ENCODE measurements at places on chromosomes 1 and 21.

- DNase-seq = no peak
These were observed 85.9 kb downstream of the MRPL37 start for GRCh38 chr1:54285815-54286345.

GRCh38 chr1:168861421-168862004 is 132.5 kb upstream of the DPT start:
- no peak for DNase-seq

GRCh38 chr1:180167721-180168467 is 13.2 kb downstream of the QSOX1 start:
- no peak for DNase-seq

GRCh38 chr21:45091550-45092322 is 17.4 kb downstream of the ADARB1 start:
- DNase-seq = no peak

GRCh38 chr1:18100491-18101063 is 7.0 kb upstream of the IGSF21 start:
- peak; percentile 70 for DNase-seq

DNA sequence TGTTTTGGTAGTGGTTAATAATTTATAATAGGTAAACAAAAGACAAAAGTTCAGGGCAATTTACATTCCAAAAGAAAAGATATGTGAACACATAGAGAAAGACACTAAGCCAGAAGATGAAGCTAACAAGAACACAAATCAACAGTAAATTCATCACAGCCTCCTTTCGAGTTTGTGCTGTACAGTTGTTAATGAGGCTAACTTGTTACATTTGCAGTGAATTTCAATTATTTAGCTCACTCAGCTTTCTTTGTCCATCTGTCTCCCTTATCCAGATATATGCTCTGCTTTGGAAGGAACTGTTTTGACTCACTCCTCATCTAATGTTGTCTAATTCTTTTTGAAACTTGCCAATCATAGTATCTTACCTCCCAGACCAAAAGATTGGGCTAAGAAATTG is 423.3 kb upstream of the OLFM3 start:
- DNase-seq = no peak

GRCh38 chr1:226912587-226913176 is 27.4 kb upstream of the COQ8A start:
- DNase-seq = no peak

DNA sequence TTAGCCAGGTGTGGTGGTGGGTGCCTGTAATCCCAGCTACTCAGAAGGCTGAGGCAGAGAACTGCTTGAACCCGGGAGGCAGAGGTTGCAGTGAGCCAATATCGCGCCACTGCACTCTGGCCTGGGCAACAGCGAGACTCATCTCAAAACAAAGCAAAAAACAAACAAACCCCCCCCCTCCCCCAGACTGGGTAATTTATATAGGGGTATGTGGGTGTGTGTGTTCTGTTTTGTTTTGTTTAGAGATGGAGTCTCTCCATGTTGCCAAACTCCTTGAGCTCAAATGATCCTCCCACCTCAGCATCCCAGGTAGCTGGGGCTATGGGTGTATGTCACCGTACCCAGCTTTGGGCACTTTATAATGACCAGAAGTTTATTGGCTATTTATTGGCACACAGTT is 73.6 kb downstream of the SLC27A3 start:
- no peak for DNase-seq

DNA sequence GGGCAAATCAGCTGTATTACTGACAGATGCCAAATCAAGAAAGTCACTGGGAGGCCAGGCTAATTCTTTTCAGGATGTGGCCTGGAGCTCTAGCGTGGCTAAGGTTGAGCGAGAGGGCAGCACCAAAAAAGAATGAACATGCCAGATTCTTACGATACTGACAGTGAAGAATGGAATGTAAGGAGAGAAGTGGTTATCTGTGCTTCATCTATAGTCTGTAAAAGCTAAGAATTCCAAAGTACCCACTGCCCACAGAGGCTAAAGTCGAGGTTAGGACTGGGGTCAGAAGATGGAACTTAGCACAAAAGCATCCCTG is 32.7 kb downstream of the TFAP2E start:
- DNase-seq = no peak

All from DMS153 (cell line).